ENCODE measurements at places on chromosomes 1 and 21. TPM values are rescaled to one million over a fixed set of nuclear protein-coding genes. Genes with fewer than 3 reads are reported as not detected.

PYCR2 gene
- polyA plus RNA-seq = 68.7 TPM

PAQR7 gene
- polyA plus RNA-seq = 20.2 TPM

PLEKHO1 gene
- 44.3 TPM for polyA plus RNA-seq

TEX38 gene
- 0.64 TPM for polyA plus RNA-seq

GRCh38 chr1:182301467-182302198 lies 90.0 kb downstream of the GLUL start:
- peak; percentile 35 for DNase-seq

DNA sequence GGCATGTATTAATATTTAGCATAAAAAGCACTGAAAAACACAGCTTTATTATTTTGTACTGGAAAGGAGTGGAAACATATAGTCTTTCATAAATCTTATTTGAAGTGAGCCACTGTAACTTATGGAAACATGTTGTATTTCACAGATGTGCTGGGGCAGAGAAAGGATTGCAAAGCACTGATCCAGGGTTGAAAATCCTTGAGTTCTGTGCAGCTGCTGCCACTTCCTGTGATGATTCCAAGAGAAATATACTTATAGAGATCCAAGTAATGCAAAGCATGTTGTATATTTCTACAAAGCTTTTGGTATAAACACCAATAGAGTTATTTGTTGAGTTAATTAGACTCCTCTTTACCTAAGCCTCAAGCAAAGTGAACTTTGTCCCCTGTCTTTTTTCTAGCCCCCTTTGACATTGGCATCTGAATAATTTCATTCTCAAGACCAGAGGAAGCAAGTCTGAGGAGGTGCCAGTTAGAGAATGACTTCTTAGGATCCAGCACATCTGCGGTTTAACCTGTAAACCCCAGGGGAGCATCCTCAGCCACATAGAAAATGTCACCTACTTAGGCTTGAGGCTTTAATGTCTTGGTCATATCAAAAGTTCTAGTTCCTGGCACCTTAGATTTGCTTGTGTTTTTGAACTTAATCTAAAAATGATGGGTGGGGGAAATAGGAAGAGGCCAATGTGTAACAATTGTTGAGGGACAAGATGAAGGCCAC lies 173.3 kb downstream of the FASLG start:
- DNase-seq = no peak

- no peak for DNase-seq
These were observed 43.0 kb upstream of the RGL1 start for GRCh38 chr1:183761871-183762270.

DNA sequence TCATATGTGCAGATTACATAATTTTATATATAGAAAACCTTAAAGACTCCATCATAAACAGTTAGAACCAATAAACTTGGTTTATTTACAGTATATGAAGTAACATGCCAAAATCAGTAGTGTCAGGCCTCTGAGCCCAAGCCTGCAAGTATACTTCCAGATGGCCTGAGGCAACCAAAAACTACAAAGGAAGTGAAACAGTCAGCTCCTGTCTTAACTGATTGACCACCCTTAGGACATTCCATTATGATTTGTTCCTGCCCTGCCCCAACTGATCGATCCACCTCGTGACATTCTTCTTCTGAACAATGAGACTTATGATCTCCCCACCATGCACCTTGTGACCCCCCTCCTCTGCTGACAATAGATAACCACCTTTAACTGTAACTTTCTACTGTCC lies 630.3 kb downstream of the AMY1C start:
- no peak for DNase-seq

Measured in left lung (tissue), 14 donors.